PC-3 (cell line): ENCODE measurements at places on chromosomes 5 and 9. TPM values are rescaled to one million over a fixed set of nuclear protein-coding genes. Genes with fewer than 3 reads are reported as not detected.

GRCh38 chr5:9067154-9067553 is 478.7 kb downstream of the SEMA5A start:
- H3K27me3 ChIP-seq = no peaks in the 10 kb centered on the region
- no peaks in the 10 kb centered on the region for H3K36me3 ChIP-seq
- H3K4me1 ChIP-seq = no peaks in the 10 kb centered on the region
- no peak for DNase-seq
- no peak overlapping the region for H3K4me3 ChIP-seq
- H3K27ac ChIP-seq = no peak overlapping the region

DNA sequence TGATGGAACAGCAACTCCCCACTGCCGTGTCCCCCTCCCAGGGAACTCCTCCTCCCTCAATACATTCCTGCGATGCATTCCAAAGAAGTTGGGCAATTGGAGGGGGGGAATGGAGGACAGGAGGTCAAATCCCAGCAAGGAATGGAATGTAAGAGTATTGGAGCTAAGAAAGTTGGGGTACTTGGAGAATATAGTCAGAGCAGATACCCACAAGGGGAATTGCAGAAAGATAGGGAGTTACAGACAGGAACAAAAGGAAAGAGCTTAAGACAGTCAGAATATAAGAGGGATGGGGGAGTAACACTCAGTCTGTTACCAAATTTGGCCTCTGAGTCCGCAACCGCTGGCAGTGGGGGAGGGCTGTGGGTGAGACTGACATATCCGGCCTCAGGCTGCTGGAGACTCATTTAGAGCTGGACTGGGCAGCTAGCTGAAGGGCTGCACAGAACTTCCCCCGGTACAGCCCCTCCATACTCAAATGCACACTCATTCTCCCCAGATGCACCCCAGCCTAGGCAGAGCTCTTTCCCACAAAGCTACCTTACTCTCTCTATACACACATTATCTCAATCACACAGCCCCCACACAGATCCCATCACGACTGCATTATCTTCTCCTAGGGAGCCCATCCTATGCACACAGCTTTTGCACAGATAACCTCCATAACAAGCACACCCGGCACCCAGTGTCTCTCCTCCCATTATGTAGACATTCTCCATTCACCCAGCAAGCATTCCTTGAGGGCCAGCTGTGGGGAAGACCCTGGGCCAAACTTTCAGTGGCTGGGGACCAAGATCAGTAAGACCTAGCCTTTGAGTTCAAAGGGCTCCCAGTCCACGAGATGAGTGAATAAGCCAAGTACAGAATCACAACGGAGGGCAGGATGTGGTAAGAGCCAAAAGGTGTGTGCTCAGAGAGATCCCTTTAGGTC is 3.7 kb downstream of the TLN1 start:
- peak overlapping the region; percentile 63 for H3K27ac ChIP-seq
- peaks cover 42% of the 10 kb centered on the region for H3K4me1 ChIP-seq
- H3K27me3 ChIP-seq = no peaks in the 10 kb centered on the region
- H3K36me3 ChIP-seq = peaks cover 3% of the 10 kb centered on the region; the same call in 1 of the 2 replicates
- peak overlapping the region; percentile 90 for H3K4me3 ChIP-seq

DNA sequence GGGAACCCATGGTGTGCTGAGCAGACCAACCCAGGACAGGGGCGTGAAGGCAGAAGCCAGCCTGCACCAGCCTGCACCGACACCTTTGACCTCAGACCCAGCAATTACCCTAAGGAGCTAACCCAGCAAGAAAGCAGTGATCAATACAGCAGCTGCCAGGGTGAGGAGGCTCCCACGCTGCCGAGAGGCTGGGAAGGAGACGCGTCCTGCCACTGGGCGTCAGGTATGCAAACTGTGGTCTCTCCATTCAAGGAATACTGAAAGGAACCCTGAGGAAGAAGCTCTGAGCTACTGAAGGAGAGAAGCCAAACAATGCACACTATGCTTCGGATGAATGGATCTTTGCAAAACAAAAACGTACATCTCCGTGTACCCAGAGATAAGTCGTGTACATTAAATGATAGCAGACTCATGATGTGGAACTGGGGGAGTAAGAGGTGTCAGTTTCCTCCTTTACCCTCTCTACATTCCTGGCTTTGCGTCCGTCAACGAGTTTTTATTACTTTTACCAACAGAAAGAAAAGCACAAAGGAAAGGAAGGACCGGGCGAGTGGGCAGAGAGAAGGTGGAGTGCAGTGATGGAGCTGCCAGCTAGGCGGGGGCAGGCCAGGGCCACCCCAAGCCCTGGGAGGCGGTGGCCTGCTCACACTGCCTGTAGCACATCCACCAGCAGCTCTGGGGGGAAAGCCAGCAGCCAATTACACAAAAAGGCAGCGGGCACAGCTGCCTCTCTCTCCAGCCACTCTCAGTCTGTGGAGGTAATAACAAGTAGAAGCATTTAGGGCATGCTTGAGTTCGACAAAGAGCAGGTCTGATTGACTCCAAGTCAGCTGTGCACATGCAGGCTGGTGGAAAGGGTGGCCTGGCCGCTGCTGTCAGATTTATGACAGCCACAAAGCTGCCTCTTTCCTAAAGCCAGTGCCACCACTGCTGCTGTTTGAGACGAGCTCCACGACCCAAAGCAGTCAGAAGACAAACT is 29.3 kb downstream of the RASGEF1C start:
- no peak overlapping the region for H3K27ac ChIP-seq
- H3K36me3 ChIP-seq = no peaks in the 10 kb centered on the region
- no peak for DNase-seq
- H3K4me3 ChIP-seq = no peak overlapping the region

DNA sequence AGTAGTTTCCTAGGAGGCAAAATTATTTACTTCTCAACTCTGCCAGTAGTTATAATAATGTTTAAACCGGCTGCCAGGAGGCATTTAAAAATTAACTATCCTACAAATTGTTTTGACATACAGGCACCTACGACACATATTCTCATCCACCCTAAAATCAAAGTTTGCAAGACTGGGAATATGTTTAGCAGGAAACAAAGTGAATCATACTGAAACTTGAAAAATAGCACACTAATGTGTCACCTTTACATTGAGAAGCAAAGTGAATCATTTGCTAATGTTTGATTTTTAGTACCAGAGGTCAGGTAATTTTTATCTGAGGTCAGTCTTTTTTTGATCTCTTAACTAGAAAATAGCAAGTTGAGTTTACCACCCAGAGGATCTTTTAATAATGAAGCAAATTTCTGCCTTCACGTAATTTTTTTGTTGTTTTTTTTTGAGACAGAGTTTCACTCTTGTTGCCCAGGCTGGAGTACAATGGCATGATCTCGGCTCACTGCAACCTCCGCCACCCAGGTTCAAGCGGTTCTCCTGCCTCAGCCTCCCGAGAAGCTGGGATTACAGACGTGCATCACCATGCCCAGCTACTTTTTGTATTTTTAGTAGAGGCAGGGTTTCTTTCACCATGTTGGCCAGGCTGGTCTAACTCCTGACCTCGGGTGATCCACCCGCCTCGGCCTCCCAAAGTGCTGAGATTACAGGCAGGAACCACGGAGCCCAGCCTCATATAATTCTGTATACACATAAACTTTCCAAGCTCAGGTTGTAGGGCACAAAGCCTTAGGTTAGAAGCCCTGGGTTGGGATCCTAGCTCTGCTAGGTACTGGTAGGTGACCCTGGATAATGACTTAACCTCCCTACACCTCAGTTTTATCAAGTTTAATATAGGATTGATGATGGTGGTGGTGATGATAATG is 124.3 kb downstream of the UGCG start:
- no peaks in the 10 kb centered on the region for H3K27me3 ChIP-seq
- H3K27ac ChIP-seq = peak overlapping the region; percentile 95
- peak; percentile 89 for DNase-seq
- H3K4me1 ChIP-seq = peaks cover 23% of the 10 kb centered on the region
- no peak overlapping the region for H3K4me3 ChIP-seq

- no peaks in the 10 kb centered on the region for H3K36me3 ChIP-seq
- no peak overlapping the region for H3K27ac ChIP-seq
- no peaks in the 10 kb centered on the region for H3K27me3 ChIP-seq
Measured at GRCh38 chr9:85264695-85265094, 477.1 kb downstream of the AGTPBP1 start.

GRCh38 chr9:13956107-13956506 is 357.8 kb downstream of the NFIB start:
- H3K36me3 ChIP-seq = no peaks in the 10 kb centered on the region
- H3K4me1 ChIP-seq = no peaks in the 10 kb centered on the region
- no peaks in the 10 kb centered on the region for H3K27me3 ChIP-seq
- no peak overlapping the region for H3K27ac ChIP-seq

- no peak overlapping the region for H3K4me3 ChIP-seq
- no peaks in the 10 kb centered on the region for H3K36me3 ChIP-seq
- H3K27me3 ChIP-seq = no peaks in the 10 kb centered on the region
- H3K4me1 ChIP-seq = no peaks in the 10 kb centered on the region
- H3K27ac ChIP-seq = no peak overlapping the region
- DNase-seq = peak; percentile 11
Measured at GRCh38 chr9:110040788-110041187, 167.2 kb downstream of the C9orf152 start.

DNA sequence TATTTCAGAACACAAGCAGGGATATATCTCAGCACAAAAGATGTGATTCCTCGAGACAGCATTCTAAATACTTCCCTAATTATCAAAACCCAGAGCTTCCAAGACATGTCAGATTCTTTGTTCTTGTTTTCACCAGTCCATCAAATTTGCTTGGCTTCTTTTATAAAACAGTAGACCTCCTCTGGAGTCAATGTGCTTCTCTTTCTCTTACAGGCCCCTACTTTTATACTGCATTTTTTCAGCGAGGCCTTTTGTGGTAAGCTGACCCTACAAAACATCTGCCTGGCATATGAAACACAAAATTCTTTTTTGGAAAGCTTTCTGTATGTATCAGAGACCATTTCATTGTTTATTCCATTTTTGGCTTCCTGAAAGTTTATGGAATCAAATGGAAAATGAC is 81.8 kb downstream of the ARSB start:
- H3K4me1 ChIP-seq = no peaks in the 10 kb centered on the region
- DNase-seq = no peak
- no peak overlapping the region for H3K4me3 ChIP-seq
- H3K36me3 ChIP-seq = no peaks in the 10 kb centered on the region; the same call in 1 of the 2 replicates
- no peak overlapping the region for H3K27ac ChIP-seq
- no peaks in the 10 kb centered on the region for H3K27me3 ChIP-seq

- no peak for DNase-seq
- peaks cover 17% of the 10 kb centered on the region for H3K4me1 ChIP-seq
- no peak overlapping the region for H3K27ac ChIP-seq
- no peaks in the 10 kb centered on the region; the same call in 1 of the 2 replicates for H3K36me3 ChIP-seq
- H3K27me3 ChIP-seq = no peaks in the 10 kb centered on the region
Measured at GRCh38 chr5:96703384-96703920, 41.3 kb downstream of the CAST start.

- peak; percentile 33 for DNase-seq
- no peak overlapping the region for H3K4me3 ChIP-seq
- no peaks in the 10 kb centered on the region for H3K36me3 ChIP-seq
- H3K4me1 ChIP-seq = peaks cover 40% of the 10 kb centered on the region
- no peak overlapping the region for H3K27ac ChIP-seq
Measured at GRCh38 chr5:73818357-73818756, 192.4 kb downstream of the ARHGEF28 start.

- no peak for DNase-seq
- no peaks in the 10 kb centered on the region for H3K27me3 ChIP-seq
- peaks cover 9% of the 10 kb centered on the region; the same call in 1 of the 2 replicates for H3K4me1 ChIP-seq
- no peaks in the 10 kb centered on the region for H3K36me3 ChIP-seq
- H3K27ac ChIP-seq = no peak overlapping the region
- H3K4me3 ChIP-seq = no peak overlapping the region
Measured at GRCh38 chr9:115980976-115981375, 172.6 kb upstream of the PAPPA start.

Gene SHOC1
- 0.18 TPM in 1 of 2 replicates, not detected in the other for total RNA-seq

Gene CARTPT
- not detected in 2 replicates for total RNA-seq

Gene PCDHA9
- 0.22 and 0.35 TPM in 2 replicates for total RNA-seq

Gene ST8SIA4
- total RNA-seq = 0.63 and 0.91 TPM in 2 replicates

Gene GABRB2
- total RNA-seq = not detected in 2 replicates

Gene BASP1
- 169 and 273 TPM in 2 replicates for total RNA-seq

Gene GM2A
- total RNA-seq = 78.3 and 90.2 TPM in 2 replicates

Gene SPATA31D4
- total RNA-seq = not detected in 2 replicates
